GM04504 (cell line): ENCODE measurements at places on chromosomes 7 and 10.

DNA sequence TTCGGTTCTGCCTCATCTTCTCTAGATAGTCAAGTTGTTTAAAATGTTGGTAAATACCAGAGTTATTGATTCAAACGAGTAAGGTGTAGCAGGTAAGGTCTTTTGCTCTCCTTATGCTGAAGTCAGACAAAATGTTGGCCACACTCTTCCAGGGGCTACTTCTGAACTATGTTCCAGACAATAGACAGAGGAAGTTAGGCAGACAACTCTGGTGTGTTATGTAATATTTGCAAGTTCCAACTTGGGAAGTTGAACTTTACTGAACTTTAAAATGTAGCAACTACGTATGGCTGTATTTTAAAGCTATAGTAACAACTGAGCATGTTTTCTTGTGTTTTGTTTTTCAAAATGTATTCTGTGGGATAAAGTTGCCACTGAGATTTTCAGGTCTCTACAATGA, 125.7 kb upstream of the NEBL start:
- DNase-seq, result no peak

- no peak for DNase-seq
Measured at GRCh38 chr10:97336006-97336405, 1.5 kb upstream of the FRAT2 start.

GRCh38 chr10:79063661-79064492, 4.9 kb upstream of the ZMIZ1 start:
- DNase-seq, result no peak

GRCh38 chr10:44425466-44425865, 40.6 kb upstream of the CXCL12 start:
- no peak for DNase-seq

DNA sequence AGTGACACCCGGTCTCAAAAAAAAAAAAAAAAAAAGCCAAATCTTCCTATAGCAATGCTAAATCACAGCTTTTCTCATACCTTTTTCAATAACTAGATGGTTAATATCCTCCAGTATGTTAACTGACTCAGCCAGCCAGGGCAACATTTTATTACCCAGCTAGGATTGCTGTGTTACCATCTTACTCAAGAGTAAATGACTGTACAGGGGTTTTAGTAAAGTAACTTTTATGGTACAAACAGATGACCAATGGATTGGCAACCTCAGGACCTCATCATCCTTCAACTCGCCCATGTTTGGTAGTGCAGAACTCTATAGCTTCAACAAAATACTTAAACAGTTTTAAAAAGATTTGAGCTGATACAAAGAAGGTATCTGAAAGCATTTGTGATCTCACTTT, 59.5 kb downstream of the HBP1 start:
- DNase-seq, result no peak

DNA sequence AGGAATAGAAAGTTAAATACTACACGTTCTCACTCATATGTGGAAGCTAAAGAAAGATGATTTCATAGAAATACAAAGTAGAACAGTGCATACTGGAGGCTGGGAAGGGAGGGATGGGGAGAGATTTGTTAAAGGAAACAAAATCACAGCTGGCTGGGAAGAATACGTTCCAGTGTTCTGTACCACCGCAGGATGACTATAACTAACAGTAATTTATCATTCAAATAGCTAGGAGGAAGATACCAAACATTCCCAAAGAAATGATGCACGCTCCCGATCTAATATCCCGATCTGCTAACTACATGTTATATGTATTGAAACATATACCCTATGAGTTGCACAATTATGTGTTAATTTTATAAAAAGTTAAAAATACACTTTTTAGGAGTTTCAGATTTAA, 162.3 kb downstream of the ZMYND11 start:
- DNase-seq, result no peak

DNA sequence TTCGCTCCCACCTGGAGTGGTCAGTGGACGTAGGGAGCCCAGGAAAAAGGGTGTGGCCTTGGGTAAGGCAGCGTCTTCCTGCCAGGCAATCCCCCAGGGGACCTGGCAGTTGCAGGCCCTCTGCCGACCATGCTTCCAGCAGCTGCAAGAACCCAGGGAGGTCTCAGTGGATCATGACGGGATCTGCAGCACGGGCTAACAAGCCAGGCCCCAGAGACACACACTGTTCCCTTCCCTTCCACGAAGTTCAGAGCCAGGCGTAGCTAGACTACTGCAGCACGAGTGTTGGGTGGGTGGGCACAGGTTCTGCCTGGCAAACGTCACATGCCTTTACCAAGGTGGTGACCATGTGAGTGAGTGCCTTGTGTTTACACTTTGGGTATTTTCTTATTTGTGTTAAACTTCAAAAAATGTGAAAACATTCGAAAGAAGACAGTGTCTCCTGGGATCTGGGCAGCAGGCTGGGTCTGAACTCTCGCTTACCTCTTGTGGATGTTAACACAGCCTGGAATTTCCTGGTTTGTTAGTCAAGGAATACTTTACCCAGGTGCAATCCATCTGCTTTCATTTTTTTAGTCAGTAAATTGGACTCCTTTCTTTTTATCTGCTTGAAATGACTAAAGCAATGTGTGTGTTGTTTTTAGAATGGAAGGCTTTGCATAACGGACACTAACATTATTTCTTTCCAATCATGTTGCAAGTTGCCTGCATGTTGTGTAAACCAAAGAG, 48.2 kb upstream of the VIPR2 start:
- no peak for DNase-seq
